Smooth muscle cell of the umbilical artery (primary cell): ENCODE measurements at places on chromosomes 16 and 17. TPM values are rescaled to one million over a fixed set of nuclear protein-coding genes. Genes with fewer than 3 reads are reported as not detected.

ATF7IP2 gene
- 2.0 and 4.8 TPM in 2 replicates for total RNA-seq

FOXN1 gene
- total RNA-seq = not detected in 2 replicates

CCDC144A gene
- 8.1 and 9.2 TPM in 2 replicates for total RNA-seq

TAT gene
- not detected in 2 replicates for total RNA-seq

SERPINF2 gene
- not detected in 2 replicates for total RNA-seq

AXIN2 gene
- 0.59 and 0.97 TPM in 2 replicates for total RNA-seq

CLEC18B gene
- 0.92 and 3.9 TPM in 2 replicates for total RNA-seq

HYDIN gene
- 0.18 and 0.30 TPM in 2 replicates for total RNA-seq

ZNF48 gene
- total RNA-seq = 8.9 and 9.6 TPM in 2 replicates

CCDC78 gene
- total RNA-seq = 2.1 and 4.9 TPM in 2 replicates
